ENCODE measurements at places on chromosomes 11 and 22.

- peak; percentile 49 for DNase-seq
Observed at GRCh38 chr22:29269230-29269604, 1.1 kb downstream of the EWSR1 start.

DNA sequence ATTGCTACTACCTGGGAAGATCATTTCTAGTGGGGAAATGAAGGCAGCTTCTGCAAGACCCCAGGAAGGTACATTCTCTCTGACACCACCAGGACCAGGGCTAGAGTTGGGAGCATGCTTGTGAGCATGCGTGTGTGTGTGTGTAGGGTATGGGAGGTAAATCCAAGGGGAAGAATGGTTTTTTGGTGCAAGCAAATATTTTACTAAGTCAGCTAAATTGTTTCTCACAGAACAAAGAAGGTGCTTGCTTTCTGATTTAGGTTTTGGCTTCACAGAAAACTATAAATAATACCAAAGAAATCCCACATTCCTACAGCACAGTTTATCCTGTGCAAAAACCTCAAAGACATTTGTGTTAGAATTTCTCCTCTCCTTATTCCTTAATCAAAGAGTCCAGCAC, 344.0 kb upstream of the CCDC90B start:
- no peak for DNase-seq

- DNase-seq = no peak
Observed at GRCh38 chr22:49197986-49198704, 629.5 kb downstream of the BRD1 start.

GRCh38 chr22:30348809-30349208, 7.9 kb downstream of the SF3A1 start:
- no peak for DNase-seq

- DNase-seq = no peak
Observed at GRCh38 chr22:36439481-36440271, 41.8 kb downstream of the TXN2 start.

- no peak for DNase-seq
Observed at GRCh38 chr22:17133137-17133536, 12.0 kb upstream of the TMEM121B start.

DNA sequence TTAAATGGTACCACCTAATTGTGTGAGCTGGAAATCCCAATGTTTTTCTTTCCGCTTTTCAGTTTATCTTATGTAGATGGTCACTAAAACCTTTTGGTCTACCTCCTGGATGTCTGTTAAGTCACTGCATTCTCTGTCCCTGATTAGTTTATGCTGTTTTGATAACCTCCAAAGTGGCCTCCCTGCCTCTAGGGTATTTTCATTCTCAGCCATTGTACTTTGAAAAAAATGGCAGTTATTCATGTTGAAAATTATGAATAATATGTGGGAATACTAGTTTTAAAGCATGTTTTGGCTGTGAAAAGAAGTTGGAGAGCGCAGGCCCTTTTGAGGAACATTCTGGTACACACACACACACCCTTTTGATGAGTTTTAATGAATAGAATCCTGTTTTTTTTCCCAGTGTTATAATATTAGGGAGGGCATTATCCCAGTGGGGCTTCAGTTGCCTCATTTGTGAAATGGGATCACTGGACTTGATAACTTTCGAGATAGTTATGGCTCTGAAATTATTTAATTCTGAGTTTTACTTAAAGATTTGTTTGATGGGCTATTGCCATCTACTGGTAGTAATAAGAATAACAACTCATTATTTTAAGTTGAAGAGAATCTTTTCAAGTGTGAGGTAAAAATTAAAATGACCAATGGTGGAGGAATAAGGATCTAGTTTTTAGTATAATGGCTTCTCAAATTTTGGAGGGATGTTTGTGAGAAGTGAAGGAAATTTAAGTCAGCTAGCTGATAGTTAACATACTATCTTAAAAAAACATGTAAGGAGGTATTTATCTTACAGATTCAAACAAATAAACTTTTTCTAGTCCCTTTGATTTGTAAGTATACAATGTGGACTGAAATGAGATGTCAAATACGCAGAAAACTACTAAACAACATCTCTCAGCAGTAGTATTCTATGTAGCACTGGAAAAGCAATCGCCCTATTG, 3.9 kb downstream of the FDX1 start:
- DNase-seq = peak; percentile 48

GRCh38 chr11:114285599-114285998, 10.6 kb upstream of the NNMT start:
- DNase-seq = no peak

DNA sequence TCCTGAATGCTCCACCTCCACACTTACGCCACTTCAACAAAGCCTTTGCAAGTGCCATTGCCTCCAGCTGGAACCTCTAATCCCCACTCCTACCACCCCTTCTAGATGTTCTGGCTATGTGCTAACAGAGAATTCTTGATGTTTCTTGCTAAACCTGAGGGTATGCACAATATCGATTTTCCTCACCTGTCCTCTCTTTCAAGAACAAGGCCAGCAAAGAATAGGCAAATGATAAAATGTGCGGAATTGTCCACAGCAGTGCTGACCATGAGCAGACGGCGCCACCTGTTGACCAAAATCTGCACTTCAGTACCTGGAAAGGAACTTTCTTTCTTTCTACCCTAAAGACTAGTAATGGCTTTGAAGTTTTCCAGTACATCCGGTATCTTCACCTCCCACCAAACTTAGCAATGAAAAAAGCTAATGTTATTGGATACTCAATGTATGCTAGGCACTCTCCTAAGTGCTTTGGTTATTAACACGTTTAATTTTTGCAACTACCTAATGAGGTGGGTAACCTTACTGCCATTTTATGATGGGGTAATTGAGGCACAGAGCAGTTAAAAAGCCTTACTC, 3.4 kb downstream of the TIMM10 start:
- peak; percentile 88 for DNase-seq

- DNase-seq = no peak
Observed at GRCh38 chr11:34650528-34650927, 29.6 kb downstream of the EHF start.

GRCh38 chr11:111555255-111555654, 14.7 kb downstream of the LAYN start:
- DNase-seq = no peak

- DNase-seq = no peak
Observed at GRCh38 chr11:823441-824291, 4.1 kb upstream of the CRACR2B start.

DNA sequence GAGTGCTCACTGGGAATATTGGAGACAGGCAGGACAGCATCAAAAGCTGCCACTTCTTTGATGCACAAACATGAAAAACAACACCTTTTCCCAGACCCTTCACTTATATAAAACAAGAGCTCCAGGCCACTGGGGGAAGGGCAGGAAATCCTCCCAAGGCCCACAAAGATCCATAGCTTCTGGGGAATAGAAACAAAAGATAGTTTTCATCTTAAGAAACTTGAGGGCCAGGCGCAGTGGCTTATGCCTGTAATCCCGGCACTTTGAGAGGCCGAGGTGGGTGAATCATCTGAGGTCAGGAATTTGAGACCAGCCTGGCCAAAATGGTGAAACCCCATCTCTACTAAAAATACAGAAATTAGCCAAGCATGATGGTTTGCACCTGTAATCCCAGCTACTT, 15.3 kb downstream of the RTL6 start:
- DNase-seq = no peak

DNA sequence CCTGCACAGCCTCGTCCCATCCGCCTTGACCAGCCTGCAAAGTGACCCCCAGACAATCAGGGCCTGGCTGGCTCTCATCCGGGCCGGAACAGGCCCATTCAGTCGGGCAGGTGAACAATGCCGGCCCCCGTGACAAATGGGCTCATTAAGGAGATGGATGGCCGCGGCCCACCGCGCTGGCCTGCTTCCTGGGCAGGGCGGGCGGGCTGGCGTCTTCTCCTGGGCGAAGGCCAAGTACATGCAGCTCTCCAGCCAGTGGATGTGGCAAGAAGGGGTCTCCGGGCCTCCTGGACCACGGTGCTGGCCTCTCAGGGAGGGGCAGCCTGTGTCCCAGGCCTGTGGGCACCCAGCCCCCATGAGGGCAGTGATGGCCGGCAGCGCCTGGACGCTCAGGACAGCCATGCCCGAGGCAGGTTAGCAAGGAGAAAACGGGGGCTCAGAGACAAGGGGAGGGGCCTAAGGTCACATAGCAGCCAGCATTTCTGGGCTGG, 1022.8 kb downstream of the BRD1 start:
- DNase-seq = no peak

- no peak for DNase-seq
Observed at GRCh38 chr11:128599729-128600128, 12.4 kb upstream of the ETS1 start.

DNA sequence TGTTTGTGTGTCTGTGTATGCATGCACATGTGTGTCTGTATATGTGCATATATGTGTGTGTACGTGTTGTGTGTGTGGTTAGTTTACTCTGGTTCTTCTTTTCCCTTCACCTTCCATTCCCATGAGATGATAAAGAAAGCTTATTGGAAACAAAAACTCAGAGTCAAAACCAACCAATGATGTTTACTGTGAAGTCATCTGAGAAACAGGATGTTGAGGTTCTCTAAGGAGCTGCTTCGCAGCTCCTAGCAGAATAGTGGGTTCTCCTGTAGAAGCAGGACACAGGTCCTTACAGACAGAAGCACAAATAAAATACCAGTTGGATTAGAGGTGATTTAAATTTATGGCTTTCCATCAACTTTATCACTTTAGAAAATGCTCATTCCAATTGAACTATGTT, 256.1 kb upstream of the PLET1 start:
- DNase-seq = no peak

DNA sequence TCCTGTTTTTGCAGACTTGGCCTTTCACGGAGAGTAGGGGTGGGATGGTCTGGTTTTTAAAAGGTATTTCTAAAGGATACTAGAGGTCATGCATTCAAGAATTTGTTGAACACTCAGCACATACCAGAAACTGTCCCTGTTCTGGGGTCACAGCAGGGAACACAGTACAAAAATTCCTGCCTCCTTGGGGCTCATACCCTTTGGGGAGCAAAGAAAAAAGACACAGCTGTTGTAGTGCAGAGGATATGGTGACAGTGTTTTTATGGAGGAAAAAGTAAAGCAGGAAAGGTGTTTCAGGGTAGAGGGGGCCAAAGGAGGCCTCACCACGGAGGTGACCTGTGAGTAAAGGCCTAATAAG, 8.4 kb downstream of the SLC3A2 start:
- no peak for DNase-seq

DNA sequence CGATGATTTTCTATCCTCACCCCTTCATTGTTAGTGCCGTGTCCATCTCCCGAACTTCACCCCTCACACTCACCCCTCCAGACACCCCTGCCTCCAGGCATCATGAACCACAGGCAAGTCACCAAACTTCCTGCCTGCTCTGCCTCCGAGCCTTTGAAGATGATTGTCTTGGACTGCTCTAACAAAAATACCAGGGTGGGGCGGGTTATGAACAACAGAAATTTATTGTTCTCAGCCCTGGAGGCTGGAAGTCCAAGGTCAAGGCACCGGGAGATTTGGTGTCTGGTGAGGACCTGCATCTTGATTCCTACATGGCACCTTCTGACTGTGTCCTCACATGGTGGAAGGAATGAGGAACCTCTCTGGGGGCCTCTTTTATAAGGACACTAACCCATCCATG, 1508.3 kb downstream of the TBC1D22A start:
- no peak for DNase-seq

- no peak for DNase-seq
Observed at GRCh38 chr22:44721213-44721612, 19.2 kb downstream of the PRR5 start.

- no peak for DNase-seq
Observed at GRCh38 chr11:129144256-129144655, 47.9 kb downstream of the ARHGAP32 start.

DNA sequence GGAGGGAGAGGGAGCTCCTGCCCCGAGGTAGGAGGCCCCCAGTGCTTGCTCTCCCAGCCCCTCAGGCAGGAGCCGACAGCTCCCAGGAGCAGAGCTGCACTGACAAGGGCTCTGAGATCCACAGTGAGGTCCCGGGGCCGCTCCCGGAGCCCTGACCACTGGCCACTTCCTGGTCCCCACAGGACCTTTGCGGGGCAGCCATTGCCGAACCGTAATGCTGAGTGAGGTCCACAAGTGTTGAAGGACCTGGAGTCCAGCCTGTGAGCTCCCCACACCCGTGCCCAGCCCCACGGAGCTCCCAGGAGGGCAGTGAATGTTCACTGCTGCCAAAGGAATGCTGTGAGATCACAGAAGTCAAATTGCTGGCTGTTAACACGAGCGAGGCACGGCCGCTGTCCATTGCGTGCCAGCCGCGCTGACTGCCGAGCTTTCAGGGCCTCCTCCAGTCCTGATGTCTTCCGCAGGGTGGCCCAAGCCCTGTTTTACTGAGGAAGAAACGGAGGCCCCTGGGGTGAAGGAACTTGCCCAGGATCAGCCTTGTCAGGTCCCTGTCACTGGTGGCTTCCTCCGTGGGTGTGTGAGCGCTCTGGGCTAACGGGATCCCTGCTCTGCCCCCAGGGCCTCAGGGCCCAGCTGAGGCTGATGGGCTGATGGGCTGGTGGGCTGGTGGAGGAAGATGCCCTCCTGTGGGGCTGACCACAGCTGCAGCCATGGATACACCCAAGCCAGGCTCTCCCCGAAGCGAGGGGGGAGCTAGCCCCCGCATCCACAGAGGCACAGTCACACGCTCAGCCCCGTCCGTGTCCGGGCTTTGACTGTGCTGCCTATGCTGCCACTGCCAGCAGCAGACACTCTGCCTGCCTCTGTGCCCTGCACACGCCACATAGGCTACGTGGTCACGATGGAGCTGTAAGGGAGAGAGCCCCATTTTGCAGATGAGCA, 70.8 kb downstream of the WNT7B start:
- no peak for DNase-seq
